ENCODE measurements at places on chromosomes 1 and 21.

- DNase-seq = no peak
Observed at GRCh38 chr1:33626801-33627200, 154.4 kb downstream of the ZSCAN20 start.

GRCh38 chr1:241161188-241161689 lies 195.8 kb downstream of the RGS7 start:
- no peak for DNase-seq

DNA sequence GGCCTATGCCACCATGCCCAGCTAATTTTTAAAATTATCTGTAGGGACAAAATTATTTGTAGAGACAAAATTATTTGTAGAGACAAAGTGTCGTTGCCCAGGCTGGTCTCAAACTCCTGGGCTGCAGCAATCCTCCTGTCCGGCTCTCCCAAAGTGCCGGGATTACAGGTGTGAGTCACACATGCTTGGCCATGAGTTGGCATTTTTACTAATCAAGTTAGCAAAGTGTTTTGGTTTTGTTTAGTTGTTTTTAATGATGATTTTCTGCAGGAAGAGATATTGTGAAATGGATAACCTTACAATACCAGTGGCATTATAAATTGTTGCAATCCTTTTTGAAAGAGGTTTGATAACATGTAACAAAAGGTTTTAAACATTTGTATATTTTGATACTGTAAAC lies 65.3 kb upstream of the MAGI3 start:
- no peak for DNase-seq

DNA sequence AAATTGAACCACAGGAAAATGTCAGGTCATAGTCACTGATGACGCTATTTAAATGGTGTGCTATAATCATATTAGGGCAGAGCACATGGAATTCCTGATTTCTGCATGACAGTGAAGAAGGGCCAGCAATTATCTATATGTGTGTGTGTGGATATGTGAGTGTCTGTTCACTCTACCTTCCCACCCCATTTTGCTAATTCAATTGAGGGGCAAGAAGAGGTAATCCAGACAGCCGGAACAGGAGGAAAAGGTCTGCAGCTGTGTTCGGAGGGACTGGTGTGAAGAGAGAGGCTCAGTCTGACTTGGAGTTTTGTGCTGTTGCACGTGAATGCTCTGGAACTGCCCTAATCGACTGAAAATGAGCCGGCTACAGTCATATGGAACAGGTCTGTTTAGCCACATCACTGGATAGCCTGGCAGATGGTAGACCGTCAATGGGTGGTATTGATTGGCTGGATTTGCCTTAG lies 5.1 kb upstream of the ELAVL4 start:
- no peak for DNase-seq

- no peak for DNase-seq
Observed at GRCh38 chr21:44083631-44084291, 23.4 kb upstream of the PWP2 start.

- no peak for DNase-seq
Observed at GRCh38 chr1:224647449-224647848, 31.3 kb downstream of the CNIH3 start.

- no peak for DNase-seq
Observed at GRCh38 chr1:147600119-147601111, 59.1 kb downstream of the BCL9 start.

DNA sequence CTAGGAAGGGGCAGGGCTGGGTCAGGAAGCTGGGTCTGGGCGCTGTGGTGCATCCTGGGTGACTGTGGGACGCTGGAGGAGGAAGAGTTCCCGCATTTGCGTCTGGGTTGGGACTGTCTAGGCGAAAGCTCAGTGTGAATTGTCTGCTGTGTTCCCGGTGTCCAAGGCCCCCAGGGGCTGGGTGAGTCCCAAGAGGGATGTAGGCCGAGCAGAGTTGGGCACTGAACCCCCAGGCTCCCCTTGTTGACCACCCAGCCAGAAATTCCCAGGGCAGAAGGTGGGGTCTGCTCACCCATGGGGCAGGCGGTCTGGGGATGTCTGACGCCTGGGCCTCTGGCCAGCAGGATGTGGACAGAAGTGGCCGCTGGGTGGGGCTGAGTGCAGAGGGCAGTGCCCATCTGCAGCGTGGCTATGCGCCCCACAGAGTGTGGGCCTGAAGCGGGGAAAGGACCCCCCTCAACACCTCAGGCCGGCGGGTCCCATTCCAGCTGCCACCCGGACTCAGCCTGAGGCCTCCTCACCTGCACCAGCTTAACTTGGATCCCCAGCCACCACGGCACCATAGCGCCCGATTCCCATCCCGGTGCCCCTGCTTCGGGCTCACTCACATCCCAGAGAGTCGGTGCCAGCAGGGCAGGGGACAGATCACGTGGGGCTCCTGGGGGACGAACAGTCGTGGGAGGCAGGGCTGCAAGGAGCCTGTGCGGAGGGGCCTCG lies 37.0 kb upstream of the POFUT2 start:
- no peak for DNase-seq

DNA sequence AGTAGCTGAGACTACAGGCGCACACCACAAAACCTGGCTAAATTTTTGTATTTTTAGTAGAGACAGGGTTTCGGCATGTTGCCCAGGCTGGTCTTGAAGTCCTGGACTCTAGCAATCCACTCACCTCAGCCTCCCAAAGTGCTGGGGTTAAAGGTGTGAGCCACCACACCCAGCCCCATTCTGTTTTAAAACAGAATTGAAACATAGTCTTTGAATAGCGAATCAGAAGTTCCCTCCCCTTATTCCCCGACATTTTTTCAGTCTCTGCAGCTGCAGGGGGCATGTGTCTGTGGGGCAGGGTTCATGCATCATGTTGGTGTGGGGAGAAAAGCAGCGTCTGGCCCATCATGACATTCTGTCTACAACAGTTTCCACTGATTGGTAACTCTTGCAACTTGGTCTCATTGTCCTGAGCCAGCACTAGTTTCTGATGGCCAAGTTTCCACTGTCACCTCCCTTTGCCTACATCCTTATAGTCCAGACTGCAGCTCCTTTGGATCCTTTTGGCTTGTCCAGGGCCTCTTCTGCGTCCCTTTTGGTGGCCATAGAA lies 15.6 kb upstream of the HHAT start:
- DNase-seq = no peak

DNA sequence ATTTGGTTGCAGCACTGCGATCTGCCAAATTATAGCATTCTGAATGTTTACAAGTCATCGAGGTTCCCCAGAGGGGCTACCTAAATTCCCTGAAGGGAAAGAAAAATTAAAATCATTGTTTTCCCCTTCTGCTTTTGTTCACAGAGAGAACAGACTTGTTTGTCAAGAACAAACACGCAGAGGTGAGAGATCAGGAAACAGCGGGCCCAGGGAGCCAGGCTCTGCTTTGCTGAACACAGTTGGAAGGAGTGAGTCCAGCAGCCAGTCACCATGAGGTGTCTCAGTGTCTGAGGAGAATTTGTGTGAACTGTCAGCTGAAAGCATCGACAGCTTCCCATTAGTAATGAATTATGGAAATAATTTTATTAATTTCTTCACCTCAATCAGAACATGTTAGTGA lies 52.5 kb downstream of the RWDD3 start:
- no peak for DNase-seq

DNA sequence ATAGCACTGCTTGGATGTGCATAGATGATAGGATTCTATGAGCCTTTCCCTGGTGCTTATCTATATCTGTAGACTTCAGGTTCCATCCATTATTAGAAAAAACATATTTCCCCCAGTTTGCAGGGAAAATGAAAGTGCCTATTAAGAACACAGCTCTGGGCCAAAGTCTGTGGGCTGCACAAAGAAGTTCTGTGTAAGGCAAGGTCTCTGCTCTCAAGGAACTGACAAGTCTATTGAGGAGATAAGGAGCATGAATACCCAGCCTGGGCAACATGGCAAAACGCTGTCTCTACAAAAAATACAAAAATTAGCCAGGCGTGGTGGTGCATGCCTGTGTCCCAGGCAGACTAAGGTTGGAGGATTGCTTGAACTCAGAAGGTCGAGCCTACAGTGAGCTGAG lies 22.3 kb upstream of the SDE2 start:
- DNase-seq = no peak

DNA sequence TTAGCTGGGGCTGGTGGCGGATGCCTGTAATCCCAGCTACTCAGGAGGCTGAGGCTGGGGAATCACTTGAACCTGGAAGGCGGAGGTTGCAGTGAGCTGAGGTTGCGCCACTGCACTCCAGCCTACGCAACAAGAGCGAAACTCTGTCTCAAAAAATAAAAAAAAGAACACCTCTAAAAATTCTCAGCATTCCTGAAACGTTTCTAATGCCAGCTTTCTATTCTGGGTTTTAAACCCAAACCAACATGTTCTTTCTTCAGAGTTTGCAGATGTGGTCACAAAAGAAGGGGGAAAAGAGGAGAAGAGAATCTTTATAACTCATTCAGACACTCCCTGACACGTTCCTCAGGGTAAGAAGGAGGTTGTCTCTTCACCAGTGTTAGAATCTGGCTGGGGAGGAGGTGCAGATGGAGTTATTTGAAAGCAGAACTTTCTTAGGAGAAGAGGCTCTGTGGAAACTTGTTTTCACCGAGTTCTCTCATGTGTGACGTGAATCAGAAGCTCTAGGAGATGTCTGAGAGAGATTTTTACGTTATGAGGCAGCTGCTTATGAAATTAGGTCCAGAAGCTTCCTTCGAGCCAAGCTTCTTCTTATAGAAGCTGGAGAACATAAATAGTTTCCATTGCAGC lies 17.8 kb upstream of the CNR2 start:
- no peak for DNase-seq

All from stimulated activated CD4-positive, alpha-beta T cell treated with anti-CD3 and anti-CD28 coated beads, Interleukin-1b, Interleukin-23, amount 100 ng/mL, for 1 hour (primary cell).